ENCODE measurements at places on chromosomes 16 and 17.

GRCh38 chr17:29060475-29060874 lies 17.5 kb downstream of the PIPOX start:
- DNase-seq, result no peak

GRCh38 chr16:4743226-4743878 lies 9.0 kb downstream of the DNAAF8 start:
- DNase-seq, result no peak

- DNase-seq, result peak; percentile 22
Observed at GRCh38 chr17:72404872-72405271, 284.1 kb downstream of the SOX9 start.

DNA sequence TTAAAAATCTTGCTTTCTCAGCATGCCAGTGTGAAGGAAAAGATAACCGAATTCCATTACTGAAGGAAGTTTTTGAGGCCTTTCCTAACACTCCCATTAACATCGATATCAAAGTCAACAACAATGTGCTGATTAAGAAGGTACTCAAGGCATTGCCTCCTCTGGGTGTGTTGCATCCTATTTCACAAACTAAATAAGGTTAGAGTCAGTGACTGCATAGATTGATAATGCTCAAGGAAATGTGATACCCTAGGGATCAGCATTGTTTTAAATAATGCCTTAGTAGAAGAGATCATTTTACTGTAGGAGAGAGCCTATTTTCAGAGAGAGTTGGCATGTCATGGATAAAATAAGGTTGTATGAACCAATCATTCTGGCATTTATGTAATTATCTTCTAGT lies 36.8 kb downstream of the GDPD1 start:
- DNase-seq, result no peak

DNA sequence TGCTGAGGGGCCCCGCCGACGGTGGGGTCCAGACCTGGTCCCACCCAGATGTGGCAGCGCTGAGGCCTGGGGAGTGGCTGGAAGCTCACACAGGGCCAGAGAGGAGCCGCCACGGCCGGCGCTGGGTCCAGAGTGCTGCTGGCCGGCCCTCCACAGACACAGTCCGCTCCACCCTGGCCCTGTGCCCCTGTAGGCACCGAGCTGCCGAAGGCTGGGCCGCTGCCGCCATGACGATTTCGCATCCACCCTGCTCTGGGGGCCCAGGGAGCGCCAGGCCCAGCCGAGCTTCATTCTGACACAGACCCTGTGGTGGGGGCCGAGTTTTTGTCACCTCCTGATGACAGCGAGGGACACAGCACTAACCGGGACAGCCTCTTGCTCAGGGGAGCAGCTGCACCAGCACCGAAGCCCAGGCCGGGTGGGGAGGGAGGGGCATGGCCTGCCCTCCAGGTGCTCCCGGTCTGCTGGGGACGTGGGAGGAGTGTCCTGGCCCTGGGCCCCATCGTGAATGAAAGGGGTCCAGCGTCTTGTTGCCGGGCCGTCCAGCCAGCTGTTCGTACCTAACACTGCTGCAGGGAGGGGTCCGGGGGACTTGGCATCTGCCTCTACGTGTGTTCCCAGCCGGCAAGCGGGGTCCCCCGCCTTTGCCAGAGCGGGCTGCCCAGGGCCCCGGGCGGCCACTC lies 27.1 kb upstream of the SSTR5 start:
- DNase-seq, result no peak

DNA sequence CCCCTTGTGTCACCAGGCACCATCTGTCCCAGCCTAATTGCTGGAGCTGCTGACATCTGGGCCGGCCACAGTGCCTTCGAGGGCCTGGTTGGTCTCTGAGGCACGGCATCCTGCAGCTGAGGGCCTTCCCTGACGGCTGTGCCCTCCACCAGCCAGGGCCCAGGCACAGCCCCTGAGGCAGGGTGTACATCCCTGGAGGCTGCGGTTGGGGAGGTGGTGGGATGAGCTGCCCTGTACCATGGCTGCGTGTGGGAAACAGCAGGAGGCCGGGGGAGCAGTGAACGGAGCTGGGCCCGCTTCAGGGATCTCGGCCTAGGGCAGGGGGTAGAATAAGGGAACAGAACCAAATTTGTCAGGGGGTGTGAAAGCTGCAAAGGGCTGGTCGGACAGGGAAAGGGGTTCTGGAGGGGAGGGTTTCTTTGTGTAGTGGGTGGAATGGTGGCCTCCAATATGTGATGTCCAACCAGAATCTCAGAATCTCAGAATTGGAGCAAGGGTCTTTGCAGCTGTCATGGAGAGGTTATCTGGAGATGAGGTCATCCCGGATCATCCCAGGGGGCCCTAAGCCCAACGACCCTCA lies 10.0 kb upstream of the SLC38A10 start:
- DNase-seq, result no peak
